ENCODE measurements at places on chromosomes 12 and 14.
A peak's percentile ranks its signal among the peaks of the same experiment; 100 is the strongest.

DNA sequence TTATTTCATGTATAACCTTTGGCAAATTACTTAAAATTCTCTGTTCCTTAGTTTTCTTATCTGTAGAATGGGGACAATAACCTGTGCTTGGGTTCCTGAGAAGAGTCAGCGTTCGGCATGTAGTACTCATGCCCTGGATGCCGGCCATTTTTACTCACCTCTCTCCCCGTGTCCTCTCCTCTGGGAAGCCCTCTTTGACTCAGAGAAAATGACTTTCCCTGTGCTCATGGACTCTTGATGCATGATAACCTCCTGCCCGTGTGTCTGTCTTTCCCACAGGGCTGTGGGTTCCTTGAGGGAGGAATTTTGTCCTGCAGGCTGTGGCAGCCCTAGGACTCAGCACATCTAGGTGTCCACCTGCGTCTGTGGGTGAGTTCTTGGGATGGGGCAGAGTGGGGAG, 5.8 kb upstream of the C1RL start:
- DNase-seq: no peak

GRCh38 chr12:13187399-13187798, 9.1 kb upstream of the EMP1 start:
- DNase-seq: no peak

GRCh38 chr12:67750513-67751183, 102.1 kb downstream of the DYRK2 start:
- DNase-seq: no peak

DNA sequence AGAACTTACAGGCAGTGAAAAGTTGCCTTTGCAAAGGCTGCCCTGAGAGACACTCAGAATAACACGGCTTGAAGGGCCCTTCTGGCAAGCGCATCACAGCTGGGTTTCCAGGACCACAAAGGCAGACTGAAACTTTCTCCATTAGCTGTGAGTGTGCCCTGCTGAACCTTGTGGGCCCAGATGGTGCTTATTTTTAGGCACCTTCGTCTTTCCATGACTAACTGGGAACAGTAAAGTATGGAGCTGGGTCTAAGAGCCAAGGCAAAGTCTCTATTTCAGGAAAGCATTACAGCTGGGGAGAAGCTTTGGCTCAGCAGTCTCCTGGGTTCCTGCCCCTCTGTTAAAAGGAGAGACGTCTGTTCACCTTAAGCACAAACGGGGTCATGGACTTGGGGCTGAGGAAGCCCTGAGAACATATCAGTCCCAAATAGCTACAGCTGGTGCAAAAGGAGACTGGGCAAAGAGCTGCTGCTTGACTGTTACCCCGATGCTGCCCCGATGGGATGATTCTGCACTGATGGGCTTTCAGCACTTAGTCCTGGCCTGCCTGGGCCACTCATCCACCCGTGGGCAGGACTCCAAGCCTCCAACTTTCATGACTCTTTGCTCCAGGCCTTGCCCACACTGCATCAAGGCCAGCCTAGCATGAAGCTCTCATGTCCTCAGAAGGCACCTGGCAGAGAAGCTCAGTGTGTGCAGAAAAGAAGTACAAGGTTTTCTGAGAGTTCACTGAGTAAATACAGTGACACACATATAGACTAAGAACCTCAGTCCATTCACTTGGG, 248.3 kb downstream of the PHLDA1 start:
- DNase-seq: no peak

- DNase-seq: peak; percentile 94
These were observed 21.6 kb upstream of the NR4A1 start for GRCh38 chr12:52029685-52030084.

- DNase-seq: no peak
These were observed 21.6 kb downstream of the SPATS2 start for GRCh38 chr12:49388682-49389386.

- DNase-seq: no peak
These were observed 147.8 kb upstream of the TMCC3 start for GRCh38 chr12:94798113-94798512.

GRCh38 chr14:53409289-53409688, 256.2 kb upstream of the DDHD1 start:
- DNase-seq: no peak

- DNase-seq: no peak
These were observed 296.4 kb downstream of the ADAMTS20 start for GRCh38 chr12:43255522-43256111.

- no peak for DNase-seq
These were observed 223.9 kb downstream of the MED13L start for GRCh38 chr12:116053479-116054200.

- DNase-seq: no peak
These were observed 622.4 kb upstream of the TBX3 start for GRCh38 chr12:115306380-115306779.

GRCh38 chr12:132253698-132254480, 75.5 kb downstream of the GALNT9 start:
- no peak for DNase-seq

- no peak for DNase-seq
These were observed 86.8 kb downstream of the RFLNA start for GRCh38 chr12:124381456-124382296.

- DNase-seq: no peak
These were observed 52.2 kb upstream of the CD163 start for GRCh38 chr12:7555752-7556151.

GRCh38 chr14:51963286-51963685, 26.1 kb upstream of the RTRAF start:
- DNase-seq: no peak

All from NCI-H1436 (cell line).